CD4-positive, CD25-positive, alpha-beta regulatory T cell (primary cell): ENCODE measurements at places on chromosomes 2 and 18.

DNA sequence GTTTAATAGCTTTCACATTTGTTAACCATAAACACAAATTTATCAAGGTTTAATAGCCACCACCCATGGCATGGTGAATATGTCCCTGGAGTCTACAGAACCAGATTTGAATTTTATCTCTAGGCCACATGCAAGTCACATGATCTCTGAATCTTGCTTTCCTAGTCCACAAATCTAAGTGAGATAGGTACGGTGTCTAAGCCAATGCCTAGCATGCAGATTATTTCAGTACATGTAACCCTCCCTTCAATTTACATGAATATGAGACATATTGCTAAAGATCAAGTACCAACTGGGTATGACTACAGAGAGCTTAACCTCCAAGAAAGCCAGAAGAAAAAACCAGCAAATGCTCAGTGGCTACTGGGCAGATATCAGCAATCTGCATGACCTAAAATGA lies 10.0 kb downstream of the ZNF24 start:
- DNase-seq: no peak

DNA sequence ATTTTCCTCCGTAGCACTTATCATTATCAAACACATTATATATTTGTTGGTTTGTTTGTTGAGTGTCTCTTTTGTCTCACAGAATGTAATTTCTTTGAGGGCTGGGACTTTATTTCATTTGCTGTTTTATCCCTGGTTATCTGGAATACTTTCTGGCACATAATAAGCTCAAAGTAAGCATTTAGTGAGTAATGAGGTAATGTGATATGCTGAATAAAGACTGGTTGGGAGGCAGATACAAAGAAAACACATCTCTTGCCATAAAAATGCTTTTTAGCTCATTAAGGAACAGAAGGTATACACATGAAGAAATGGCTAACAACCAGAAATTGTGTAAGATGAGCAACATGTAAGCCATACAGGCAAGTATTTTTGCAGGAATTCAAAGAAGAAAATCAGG lies 1411.8 kb downstream of the LRP1B start:
- DNase-seq: no peak

GRCh38 chr18:79956276-79956675 lies 4.8 kb upstream of the SLC66A2 start:
- DNase-seq: no peak

DNA sequence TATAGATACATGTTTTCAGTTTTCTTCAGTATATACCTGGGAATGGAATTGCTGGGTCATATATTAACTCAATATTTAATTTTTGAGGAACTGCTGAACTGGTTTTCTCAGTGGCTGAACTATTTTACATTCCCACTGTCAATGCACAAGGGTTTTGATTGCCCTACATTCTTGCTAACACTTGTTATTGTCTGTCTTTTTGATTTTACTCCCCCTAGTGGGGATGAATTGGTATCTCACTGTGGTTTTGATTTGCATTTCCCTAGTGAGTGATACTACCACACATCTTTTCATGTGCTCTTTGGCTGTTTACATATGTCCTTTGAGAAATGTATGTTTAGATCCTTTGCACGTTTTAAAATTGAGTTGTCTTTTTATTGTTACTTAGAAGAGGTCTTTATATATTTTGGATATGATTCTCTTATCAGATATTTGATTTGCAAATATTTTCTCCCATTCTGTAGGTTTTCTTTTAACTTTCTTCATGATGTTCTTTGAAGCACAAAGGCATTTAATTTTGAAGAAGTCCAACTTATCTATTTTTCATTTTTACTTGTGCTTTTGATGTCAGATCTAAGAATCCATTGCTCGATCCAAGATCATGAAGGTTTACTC lies 36.2 kb downstream of the ASB1 start:
- DNase-seq: peak; percentile 77

DNA sequence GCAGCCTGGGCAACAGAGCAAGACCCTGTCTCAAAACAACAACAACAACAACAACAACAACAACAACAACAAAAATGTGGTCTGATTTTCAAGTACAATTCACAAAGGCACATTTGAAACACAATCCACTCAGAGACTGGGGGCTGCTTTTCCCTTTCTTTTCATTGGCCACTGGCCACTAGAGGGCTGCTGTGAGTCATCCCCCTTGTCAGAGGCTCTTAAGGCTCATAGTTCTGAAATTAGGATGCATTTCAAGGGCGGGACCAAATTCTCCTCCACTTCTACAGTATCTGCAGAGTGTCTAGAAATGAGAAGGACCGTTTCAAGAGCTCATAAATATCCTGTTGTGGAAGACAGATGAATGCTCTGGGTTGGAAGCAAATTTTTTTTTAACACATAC lies 285.4 kb downstream of the NRXN1 start:
- no peak for DNase-seq

- DNase-seq: no peak
Measured at GRCh38 chr2:184692141-184692734, 93.9 kb downstream of the ZNF804A start.

- DNase-seq: peak; percentile 27
Measured at GRCh38 chr2:70125498-70125898, 38.2 kb downstream of the PCBP1 start.

GRCh38 chr2:68309426-68309825 lies 10.3 kb downstream of the CNRIP1 start:
- no peak for DNase-seq

DNA sequence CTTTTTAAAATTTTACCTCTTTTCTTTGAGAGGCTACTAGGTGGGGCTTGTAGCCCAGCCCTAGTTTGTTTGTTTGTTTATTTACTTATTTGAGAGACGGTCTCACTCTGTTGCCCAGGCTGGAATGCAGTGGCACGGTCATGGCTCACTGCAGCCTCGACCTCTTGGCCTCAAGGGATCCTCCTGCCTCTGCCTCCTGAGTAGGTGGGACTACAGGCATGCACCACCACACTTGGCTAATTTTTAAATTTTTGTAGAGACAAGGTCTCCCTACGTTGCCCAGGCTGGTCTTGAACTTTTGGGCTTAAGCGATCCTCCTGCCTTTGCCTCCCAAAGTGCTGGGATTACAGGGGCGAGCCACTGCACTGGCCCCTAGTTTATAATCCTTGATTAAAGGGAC lies 35.0 kb downstream of the ERLEC1 start:
- no peak for DNase-seq

GRCh38 chr2:147696426-147696825 lies 148.4 kb upstream of the ACVR2A start:
- DNase-seq: no peak

DNA sequence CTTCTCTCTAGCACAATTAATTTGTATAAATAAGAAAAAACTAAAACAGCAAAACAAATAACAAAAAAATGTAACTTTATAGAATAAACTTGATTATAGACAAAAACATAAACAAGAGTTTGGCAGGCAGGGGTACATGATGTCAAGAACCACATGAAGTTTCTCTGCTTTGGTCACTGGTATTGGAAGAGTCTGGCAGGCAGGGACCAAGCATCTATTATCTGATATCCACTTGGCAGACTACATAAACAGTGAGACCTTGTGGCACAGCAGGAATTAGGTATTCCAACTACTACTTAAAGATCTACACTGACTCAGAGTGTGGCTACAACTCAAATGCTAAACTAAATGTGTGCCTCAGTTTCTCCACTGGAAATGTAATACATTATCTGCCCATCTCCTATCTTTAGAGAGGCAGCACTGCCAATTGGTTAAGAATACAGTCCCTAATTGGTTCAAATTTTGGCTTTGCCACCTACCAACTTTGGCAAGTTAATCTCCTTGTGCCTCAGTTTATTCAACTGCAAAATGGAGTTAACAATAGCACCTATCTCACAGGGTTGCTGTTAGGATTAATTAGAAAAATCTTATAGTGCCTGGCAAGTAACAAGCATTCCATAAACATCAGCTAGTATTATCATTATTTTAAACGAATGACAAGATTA lies 2.7 kb downstream of the MAP4K3 start:
- no peak for DNase-seq

DNA sequence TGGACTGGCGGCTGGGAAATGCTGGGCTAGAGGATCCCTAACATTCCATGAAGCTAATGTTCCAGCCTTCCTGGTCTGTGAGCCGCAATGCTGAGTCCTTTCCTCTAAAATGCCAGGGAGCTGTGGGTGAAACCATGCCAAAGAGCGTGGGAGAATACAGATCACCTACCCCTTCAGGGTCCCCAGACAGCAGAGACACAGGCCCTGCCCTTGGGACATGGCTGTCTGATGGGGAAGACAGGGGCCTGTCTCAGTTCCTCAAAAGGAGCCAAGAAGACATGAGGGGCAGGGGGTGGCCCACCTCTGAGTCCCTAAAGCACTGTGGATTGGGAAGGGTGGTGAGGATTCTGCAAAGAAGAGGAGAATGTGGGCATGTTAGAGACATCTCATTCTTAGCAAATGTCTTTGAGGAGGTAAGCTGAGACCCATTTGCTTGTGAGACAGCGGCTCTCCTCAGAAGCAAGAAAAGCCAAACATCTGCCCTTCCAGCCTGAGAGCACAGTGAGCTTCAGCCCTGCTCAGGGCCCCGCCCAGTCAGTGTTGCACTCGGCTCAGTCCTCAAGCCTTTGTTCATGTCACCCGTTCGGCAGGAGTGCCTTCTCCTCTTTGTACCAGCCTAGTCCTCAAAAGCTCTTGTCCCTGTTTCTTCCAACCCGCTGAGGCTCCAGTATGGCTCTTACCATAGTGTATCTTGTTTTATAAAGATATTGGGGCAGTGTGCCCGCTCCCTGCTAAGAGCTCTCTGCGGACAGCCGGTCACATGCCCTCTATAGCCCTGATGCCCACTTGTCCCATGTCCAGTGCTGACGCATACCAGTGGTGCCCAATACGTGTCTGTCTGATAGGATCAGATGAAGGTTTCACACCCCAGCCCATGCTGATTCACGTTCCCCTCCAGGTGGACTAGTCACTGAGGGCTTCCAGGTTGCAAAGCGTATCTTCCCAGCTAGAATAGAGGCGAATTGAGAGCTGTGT lies 286.2 kb downstream of the CYP26B1 start:
- DNase-seq: no peak

GRCh38 chr2:45342-46130 lies 769 bp downstream of the FAM110C start:
- no peak for DNase-seq

GRCh38 chr18:14921031-14921430 lies 173.1 kb downstream of the ANKRD30B start:
- DNase-seq: no peak

- no peak for DNase-seq
Measured at GRCh38 chr18:62037012-62037742, 144.4 kb upstream of the RNF152 start.

GRCh38 chr2:233756429-233757081 lies 3.5 kb upstream of the UGT1A1 start:
- no peak for DNase-seq

DNA sequence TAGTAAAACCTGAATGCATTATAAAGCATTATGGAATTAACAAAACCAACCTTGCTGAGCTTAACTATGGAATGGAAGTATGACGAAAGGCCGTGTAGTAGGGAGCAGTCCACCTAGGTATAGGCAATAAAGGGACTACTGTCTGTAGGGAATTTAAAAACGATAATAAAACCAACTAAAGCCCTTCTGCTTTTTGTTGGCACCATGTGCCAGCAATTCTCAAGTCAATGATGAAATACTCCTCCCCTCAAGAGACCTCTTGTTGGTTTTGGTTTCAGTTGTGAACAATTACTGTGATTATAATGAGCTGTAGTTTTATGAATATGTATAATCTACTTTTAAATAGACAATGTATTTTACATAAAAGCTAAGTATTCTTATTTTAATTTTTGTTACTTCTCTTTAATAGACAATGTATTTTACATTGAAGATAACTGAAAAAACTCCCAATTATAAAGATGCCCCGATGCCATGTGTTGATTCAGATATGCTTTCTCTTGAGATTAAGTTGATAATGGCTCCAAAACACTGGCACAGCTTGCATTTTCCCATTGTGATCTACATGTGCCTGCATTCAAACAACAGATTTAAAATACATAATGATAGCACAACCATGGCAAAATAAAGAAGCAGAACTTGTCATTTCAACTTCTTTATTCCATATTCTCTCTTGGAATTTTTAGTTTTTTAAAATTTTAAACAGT lies 55.5 kb upstream of the ZDBF2 start:
- no peak for DNase-seq

DNA sequence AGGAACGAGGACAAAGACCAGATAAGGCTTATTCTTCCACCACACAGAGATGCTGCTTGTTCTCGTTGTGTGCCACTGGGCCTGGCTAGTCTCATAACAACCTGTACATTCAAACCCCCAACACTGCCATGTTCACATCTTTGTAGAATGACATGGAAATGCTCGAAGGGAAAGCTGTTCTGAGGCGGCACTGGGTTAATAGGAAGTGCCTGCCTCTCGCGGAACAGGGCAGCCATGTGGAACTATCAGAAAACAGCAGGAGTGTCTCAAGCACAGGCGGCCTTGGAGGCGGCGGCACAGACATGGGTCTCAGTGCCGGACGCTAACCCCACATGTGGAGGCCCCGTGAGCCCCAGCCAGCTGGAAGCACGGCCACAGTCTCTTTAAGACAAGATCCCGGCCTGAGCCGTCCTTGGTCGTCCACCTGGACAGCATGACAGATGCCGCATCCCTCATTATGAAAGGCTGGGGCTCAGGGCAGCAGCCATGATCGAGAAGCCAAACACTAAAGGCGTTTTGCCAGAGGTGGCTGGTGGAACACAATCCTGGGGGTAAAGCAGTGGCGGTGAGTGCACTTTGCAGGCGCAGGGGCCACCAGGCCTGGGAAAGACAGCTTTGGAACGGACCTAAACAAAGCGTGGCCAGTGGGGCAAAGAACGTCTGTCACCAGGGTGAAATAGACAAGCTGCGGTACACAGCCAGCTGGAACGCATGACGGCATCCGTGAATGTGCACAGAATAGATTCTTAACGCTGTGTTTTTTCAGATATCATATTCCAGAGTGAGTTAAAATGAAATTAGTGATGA lies 161.0 kb downstream of the HDAC4 start:
- no peak for DNase-seq

- DNase-seq: no peak
Measured at GRCh38 chr18:12374401-12374800, 2.6 kb downstream of the AFG3L2 start.

DNA sequence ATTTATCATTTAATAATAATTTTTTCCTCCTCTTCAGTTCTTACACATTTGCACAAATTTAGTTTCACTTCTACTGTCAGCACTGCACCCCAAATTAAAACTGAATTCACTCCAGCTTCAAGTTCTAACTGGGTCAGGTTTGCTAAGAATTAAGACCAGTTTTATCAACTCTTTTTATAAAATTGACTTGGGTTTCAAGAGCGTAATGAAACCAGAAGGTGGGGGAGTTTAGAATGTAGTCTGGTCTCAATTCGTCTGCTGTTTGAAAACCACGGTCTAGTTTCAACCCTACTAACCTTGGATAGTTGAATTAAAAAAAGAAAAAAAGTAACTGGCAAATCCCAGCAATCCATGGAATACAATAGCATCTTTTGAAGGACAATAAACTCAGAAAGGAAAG lies 14.3 kb upstream of the CTLA4 start:
- DNase-seq: no peak

GRCh38 chr18:43442571-43442970 lies 165.3 kb upstream of the SYT4 start:
- no peak for DNase-seq
